ENCODE measurements at places on chromosomes 2 and 18.

GRCh38 chr2:37753758-37754157, 82.3 kb upstream of the CDC42EP3 start:
- DNase-seq, result no peak

GRCh38 chr2:14901737-14902136, 269.2 kb downstream of the LRATD1 start:
- DNase-seq, result no peak

- DNase-seq, result no peak
Measured at GRCh38 chr2:207156451-207157161, 9.1 kb downstream of the KLF7 start.

DNA sequence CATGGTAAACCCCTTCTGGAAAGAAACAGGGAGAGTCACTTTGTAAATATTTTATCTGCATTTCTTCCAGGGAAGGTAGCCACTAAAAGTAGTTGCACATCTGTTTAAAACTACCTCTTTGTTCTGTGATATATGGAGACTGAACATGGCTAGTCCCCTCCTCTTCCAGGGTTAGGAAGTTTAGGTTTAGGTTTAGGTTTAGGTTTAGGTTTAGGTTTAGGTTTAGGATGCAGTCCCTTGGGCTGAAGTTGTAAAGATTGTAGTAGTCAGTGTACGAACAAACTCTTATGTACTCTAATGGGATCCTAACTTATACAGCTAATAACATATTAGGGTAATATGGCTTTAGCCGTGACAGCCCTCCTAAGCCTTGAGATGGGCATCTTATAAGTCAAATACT, 880.2 kb upstream of the TMEFF2 start:
- DNase-seq, result no peak

DNA sequence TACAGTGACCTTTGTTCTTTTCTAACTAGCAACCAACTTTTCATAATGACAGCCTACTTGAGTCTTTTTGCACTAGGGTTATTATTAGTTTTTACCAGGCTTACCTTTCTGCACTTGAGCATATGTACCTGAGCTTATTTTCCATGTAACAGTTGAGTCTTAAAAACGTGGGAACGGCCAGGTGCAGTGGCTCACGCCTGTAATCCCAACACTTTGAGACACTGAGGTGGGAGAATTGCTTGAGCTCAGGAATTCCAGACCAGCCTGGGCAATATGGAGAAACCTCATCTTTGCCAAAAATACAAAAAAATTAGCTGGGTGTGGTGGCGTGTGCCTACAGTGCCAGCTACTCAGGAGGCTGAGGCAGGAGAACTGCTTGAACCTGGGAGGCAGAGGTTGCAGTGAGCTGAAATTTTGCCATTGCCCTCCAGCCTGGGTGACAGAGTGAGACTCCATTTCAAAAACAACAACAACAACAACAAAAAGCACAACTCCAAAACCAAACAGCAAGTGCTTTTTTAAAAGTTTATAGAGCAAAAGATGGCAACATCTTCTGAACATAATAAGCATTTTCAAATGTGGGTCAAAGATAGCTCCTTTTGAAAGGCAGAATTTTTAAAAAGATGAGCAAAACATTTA, 57.1 kb upstream of the CD28 start:
- DNase-seq, result no peak

- DNase-seq, result peak; percentile 6
Measured at GRCh38 chr2:17470855-17471641, 47.2 kb downstream of the RAD51AP2 start.

DNA sequence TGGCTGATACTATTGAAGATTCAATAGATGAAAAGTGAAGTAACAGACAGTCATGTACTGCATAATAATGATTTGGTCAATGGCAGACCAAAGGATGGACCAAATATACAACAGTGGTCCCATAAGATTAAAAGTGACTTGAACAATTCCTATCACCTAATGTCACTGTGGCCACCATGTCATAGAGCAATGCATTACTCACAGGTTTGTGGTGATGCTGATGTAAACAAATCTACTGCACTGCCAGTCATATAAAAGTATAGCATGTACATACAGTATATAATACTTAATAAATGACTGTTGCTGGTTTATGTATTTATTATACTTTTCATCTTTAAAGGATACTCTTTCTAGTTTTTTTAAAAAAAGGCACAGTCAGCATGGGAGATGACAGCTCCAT, 99.9 kb downstream of the USP34 start:
- no peak for DNase-seq

GRCh38 chr18:1302861-1303260, 398.2 kb downstream of the ADCYAP1 start:
- peak; percentile 38 for DNase-seq

- DNase-seq, result no peak
Measured at GRCh38 chr2:96533292-96534073, 3.1 kb upstream of the ARID5A start.

DNA sequence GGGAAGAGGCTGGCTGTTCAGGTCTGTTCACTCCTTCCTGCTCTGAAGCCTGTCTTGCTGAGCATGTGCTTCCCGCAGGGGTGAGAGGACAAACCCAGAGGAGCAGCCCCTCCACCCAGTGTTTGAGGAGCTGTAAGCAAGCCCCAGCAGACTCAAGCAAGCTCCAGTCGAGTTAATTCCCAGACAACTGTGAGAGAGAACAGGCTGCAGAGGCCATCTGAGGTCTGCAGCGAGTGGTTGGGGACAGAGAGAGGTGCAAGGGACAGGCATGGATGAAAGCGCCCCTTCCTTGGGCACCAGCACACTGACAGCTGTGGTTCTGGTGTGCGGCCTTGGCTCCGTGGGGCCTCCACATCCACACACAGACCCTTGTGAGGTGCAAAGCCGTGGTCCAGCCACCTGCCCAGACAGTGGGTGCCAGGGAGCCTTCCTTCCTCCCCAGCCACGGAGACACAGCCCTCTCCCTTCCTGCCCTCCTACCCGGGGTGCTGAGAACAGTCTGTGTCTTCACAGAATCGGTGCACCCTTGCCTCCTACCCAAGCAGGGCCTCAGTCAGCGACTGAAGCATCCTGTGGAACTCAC, 36.2 kb downstream of the MAL start:
- DNase-seq, result no peak

DNA sequence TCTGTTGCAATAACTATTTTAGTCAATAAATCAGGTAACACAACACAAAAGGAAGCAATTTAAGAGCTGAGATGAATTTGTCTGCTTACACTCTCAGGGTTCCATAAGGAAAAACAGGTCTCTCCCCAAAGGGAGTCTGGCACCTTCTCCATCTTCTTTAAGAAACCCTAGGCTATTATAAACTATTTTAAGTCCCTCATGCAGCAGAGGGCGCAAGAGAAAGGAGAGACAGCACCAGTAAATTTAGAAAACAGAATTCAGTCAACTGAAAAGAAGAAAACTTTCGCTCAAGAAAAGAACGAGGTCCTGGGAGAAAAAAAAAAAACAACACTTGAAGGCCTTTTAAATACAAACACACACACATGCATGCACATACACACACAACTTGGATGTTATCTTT, 19.1 kb downstream of the SULT1C4 start:
- no peak for DNase-seq

GRCh38 chr2:64260817-64261216, 116.6 kb upstream of the PELI1 start:
- no peak for DNase-seq

GRCh38 chr2:20542269-20542668, 95.4 kb downstream of the RHOB start:
- DNase-seq, result no peak

Measured in NCI-H2081 treated with DMSO at 0.1 percent for 48 hours (cell line).